ENCODE measurements at places on chromosomes 2 and 18.

- no peak for DNase-seq
These were observed 171.0 kb downstream of the AFF3 start for GRCh38 chr2:99971326-99971900.

GRCh38 chr2:200964498-200964897 is 1.0 kb upstream of the ORC2 start:
- no peak for DNase-seq

- no peak for DNase-seq
These were observed 38.0 kb upstream of the YWHAQ start for GRCh38 chr2:9668687-9669345.

GRCh38 chr18:61448316-61448715 is 115.1 kb downstream of the CDH20 start:
- no peak for DNase-seq

- no peak for DNase-seq
These were observed 265.2 kb downstream of the CCDC85A start for GRCh38 chr2:56449002-56449431.

GRCh38 chr18:51660188-51660715 is 462.8 kb upstream of the MEX3C start:
- DNase-seq = no peak

DNA sequence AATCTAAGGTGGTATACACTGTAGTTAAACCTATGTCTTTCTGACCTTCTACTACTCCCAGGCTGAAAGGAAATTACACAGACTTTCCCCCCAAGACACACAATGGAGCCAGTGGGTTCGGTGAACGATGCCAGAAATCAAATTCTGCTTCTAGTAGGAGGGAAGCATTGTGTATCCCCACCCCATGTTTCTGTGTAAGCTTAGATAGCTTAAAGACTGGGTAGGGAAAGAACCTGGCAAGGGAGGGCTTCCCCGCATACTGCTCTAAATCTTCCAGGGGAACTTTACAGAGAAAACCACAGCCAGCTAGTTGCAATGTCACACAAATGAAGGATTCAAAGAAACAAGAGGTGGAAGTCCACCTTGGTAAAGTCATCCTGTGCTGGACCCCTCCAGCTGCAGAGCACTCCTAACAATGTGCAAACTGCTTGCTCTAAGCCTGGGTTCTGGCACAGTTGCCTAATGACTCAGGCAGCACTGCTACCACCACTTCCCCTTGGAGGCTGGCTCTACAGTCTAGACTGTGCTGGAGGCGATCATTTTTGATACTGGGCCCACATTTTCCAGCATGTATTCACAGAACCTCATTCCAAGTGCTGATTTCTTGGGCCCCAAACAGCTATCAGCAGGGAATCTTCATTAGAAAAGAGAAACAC is 47.5 kb downstream of the TRIB2 start:
- no peak for DNase-seq

- no peak for DNase-seq
These were observed 62.0 kb downstream of the HNRNPLL start for GRCh38 chr2:38540580-38541286.

- DNase-seq = no peak
These were observed 54.3 kb downstream of the ST3GAL5 start for GRCh38 chr2:85834466-85834865.

- no peak for DNase-seq
These were observed 74.3 kb downstream of the IRS1 start for GRCh38 chr2:226725126-226725860.

DNA sequence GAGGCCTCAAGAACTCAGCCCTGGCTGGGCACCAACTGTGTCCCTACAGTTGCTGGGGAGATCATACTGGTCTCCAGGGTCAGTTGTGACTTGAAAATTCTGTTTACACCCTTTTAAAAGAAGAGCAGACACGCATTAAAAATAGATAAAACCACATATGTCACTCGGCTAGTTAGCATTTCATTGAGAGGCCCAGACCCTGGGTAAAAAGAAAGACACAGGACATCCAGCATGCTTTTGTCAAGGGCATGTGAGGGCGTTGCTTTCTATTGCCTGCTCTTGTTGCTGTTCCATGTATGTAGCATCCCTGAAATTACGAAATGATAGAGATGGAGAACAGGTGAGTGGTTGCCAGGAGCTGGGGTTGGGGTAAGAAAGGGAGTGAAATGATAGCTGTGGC is 94.3 kb downstream of the SEPTIN10 start:
- no peak for DNase-seq

- DNase-seq = no peak
These were observed 133.3 kb downstream of the ZNF236 start for GRCh38 chr18:76955524-76956170.

DNA sequence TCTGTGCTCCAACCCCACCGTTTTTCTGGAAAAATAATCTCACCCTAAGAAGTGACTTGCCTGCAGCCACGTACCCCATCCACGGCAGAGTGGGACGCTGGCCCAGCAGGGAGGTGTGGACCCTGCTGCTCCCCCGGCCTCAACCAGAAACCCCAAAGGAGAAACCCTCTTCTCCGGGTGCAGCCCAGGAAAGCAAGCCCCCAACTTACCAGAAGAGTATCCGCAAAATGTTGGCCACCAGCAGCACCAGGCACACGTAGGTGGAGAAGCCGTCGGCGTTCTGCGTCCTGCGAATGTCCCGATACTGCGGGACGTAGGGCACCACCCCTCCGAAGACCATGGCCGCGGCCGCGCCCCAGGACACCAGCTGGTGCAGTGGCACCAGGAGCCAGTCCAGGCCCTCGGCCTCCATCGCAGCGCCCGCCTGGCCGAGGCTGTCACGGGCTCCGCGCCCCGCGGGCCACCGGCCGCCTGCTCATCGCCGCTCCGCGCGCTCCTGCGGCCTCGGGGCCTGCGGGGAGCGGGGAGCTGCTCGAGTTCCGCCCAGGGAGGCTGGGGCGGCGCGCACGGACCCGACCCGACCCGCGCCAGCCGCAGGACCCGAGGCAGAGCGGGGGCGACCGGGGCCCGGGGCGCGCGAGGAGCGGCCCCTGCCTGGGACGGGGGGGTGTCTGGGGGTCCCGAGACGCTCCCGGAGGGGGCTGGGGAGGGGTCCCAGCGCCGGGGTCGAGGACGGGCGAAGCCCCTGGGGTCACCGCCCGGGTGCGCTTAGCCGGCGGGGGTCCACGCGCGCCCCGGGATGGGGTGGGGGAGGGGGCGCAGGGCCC is 725 bp downstream of the SLC66A2 start:
- DNase-seq = no peak

GRCh38 chr18:23998820-23999219 is 15.7 kb upstream of the TTC39C start:
- no peak for DNase-seq

All from CD4-positive, alpha-beta T cell treated with Interleukin-6 at 100 ng/mL for 8 hours (primary cell).